Foreskin keratinocyte (primary cell): ENCODE measurements at places on chromosomes 7 and 10.

DNA sequence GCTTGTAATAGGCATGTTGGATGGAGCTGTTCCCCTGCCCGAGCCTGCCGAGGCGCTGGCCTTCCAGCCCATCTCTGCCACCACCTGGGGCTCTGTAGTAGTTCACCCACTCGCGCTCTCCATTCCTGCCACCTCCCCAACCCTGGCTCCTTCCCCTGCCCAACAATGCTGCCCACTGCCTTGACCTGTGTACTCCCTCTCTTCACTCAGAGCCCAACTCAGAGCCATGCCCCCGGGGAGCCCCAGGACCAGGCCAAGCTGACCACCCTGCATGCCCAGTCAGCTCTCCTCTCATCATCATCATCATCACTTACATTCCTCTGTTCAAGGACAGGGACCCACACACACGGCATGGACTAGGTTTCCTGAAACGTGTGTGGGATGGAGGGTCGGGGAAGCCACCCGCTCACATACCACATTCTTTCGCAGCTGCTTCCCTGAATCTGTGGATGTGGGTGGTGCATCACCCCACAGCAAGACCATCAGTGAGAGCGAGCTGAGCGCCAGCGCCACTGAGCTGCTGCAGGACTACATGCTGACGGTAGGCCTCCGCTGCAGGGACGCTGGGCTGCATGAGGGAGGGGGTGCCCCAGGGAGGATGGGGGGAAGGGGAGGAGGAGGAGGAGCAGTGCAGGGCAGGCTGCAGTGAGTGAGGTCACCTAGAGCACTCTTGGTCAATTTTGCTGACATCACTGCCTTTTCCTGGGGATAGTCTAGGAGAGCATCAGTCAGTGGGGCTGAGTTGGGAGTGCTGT, 15.6 kb downstream of the NACAD start:
- DNase-seq = no peak

DNA sequence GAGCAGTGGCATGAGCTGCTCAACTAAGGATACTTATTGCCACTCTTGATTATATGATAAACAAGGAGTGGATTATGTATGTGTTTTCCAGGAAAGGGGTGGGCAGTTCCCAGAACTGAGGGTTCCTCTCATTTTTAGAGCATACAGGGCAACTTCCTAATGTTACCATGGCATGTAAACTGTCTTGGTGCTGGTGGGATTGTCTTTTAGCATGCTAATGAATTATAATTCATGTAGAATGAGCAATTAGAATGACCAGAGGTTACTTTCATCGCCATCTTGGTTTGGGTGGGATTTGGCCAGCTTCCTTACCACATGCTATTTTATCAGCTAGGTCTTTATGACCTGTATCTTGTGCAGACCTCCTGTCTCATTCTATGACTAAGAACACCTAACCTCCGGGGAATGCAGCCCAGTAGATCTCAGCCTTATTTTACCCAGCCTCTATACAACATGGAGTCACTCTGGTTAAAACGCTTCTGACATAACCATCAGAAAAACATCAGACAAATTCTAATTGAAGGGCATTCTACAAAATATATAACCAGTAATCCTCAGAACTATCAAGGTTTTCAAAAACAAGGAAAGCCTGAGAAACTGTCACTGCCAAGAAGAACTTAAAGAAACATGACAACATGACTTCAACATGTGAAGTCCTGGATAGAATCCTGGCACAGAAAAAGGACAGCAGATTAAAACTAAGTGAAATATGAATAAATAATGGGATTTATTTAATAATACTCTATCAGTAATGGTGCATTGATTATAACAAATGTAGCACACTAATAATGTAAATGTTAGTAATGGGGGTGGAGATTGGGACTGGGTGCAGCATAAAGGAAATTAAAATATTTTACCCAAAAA, 365.0 kb downstream of the SEMA3D start:
- DNase-seq = no peak

DNA sequence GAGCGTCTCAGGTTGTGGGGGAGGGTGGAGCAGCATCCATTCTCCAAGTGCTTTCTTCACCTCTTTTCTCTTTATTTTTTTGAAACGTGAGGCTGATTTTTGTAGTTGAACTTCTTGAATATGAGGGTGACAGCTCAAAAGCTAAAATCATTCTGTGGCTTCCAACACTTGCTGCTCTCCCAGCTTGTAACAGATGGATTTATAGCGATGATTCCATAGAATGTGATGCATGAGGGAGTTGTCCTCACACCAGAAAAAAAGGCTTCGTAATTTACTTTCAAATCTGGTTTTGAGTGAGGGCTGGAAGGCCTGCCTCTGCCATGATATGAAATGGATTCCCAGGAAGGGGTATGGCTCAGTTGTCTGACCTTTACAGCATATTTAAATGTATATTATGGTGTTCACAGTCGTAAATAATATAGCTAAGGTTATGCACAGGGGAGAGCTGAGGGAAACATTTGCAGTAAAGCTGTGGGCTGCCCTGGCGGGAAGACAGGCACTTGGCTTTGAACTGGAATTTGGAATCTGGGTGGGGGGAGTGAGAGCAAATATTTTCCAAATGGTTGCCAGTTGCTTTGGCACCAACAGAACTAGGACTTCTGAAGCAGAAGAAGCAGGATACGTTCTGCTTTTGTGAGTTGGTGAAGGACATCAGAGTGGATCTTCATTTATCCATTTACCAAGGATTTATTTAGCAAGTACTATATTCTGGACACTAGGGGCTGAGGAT, 166.7 kb downstream of the SORCS3 start:
- DNase-seq = no peak

DNA sequence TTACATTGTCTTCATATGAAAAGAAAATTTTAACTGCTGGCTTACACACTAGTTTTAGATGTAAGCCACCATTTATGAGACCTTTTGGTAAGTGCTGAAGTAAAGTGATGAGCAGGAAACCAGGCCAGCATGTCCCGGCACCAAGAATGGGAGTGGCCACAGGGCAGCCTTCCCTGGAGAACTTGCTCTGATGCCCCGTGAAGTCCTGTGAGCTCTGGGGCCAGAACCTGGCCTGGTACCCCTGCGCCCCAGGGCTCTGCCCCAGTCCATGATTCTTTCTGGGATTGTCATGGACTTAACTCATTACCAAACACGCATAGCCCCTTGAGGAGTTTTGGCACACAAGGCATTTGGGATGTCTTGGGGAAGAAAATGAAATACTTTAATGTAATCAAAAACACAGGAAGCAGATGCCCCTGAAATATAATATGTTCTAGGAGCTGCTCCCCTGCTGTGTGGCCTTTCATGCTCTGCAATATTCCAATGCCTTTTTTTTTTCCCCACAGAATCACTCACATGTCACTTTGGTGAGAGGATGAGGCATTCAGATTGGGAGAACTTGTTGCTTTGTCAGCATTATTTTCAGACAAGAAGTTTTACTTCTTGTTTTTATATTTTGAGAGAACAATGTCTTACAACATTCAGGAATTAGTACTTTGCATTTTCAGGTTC, 53.1 kb upstream of the CXCL12 start:
- no peak for DNase-seq

DNA sequence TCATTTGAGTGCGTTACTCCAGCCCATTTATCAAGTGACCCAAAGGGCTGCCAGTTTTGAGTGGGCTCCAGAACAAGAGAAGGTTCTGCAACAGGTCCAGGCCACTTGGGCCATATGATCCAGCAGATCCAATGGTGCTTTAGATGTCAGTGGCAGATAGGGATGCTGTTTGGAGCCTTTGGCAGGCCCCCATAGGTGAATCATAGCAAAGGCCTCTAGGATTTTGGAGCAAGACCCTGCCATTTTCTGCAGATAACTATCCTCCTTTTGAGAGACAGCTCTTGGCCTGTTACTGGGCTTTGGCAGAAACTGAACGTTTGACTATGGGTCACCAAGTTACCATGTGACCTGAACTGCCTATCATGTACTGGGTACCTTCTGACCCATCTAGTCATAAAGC, 358.8 kb upstream of the SEMA3C start:
- no peak for DNase-seq

DNA sequence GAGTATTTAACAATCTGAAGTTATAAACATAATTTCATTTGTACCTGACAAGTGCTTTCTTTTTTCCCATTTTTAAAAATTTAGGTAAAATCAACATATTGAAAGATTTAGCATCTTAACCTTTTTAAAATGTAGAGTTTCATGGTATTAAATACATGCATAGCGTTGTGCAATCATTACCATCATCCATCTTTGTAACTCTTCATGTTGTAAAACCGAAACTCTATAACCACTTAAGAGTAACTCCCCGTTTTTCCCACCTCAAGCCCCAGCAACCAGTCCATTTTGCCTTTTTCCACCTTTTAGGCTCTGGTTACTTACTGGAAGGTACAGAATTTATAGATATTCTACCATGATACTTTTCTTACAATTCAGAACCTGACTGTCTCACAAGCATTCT, 892.5 kb downstream of the DNAJB9 start:
- DNase-seq = no peak

DNA sequence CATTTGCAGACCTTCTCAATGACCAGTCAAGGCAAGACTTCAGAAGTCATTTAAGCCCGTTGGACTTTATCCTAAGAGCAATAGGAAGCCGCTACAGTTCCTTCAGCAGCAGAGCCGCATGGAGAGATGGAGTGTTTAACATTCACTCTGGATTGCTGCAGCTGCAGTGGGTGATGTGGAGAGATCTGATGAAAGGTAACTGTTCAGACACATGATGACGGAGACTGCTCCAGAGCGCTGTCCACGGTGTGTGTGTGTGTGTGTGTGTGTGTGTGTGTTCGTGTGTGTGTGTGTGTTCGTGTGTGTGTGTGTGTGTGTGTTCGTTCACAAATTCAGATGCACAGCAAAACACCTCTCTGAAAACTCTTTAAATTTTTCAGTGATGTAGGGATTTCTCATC, 37.0 kb downstream of the SEC61G start:
- no peak for DNase-seq

GRCh38 chr10:33229252-33229948, 105.1 kb downstream of the NRP1 start:
- DNase-seq = no peak

DNA sequence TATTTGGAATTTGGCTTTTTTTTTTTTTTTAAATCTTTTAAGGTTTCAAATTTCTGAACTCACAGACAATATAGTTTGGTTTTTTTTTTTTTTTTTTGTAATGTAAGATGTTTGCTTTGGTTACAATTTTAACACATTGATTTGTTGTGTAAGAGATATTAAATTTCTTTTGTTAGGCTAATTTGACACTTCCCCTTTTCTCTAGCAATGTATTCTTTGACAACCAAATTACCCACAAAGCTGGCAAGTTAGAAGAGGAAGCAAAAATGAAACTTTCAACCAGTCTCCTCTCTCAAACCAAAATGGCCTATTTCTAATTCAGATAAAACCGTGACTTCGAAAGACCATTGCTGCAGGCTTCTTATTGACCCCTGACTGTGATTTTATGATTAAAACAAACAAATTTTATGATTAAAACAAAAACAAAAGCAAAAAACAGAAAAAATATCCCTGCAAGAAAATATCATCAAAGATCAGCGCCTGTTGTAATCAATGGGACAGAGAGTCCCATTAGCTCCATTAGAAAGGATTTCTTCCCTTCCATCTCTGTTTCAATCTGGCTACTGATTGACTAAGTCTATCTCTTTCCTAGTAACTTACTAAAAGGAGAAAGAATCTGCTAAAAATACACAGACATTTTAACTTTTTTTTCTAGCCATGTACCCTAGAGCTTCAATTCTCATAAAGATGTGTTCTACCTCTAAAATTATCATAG, 489.2 kb downstream of the MDFIC start:
- no peak for DNase-seq

- DNase-seq = no peak
These were observed 67.3 kb downstream of the ZNRF2 start for GRCh38 chr7:30351724-30352123.

DNA sequence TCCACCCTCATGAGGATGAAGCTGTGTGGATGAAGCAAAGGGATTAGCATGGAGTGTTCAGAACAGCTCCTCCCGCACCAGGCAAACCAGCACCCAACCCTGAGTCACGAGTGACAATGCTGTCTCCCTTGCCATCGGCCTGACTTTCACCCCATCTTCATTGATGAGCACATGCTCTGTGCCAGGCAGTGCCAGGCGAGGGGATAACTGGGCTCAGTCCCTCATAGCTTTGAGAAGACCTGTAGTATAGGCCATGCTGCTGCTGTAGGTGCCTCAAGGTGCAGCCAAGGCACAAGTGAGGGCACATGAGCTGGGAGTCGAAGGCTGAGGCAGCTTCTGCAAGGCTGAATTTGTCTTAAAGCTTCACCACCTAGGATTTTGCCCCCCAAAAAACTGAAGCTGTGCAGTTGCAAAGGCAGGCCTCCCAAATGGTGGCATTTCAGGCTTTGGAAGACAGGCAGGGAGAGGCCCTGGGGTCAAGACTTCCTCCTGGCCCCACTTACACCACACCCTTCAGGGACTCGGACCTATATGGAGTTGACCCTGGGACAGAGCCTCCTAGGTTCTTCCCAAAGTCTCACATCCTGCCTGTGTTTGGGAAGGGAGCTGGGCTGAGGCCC, 54.2 kb upstream of the GDF10 start:
- DNase-seq = no peak

- peak; percentile 45 for DNase-seq
These were observed 179.8 kb downstream of the IPMK start for GRCh38 chr10:58087896-58088295.

DNA sequence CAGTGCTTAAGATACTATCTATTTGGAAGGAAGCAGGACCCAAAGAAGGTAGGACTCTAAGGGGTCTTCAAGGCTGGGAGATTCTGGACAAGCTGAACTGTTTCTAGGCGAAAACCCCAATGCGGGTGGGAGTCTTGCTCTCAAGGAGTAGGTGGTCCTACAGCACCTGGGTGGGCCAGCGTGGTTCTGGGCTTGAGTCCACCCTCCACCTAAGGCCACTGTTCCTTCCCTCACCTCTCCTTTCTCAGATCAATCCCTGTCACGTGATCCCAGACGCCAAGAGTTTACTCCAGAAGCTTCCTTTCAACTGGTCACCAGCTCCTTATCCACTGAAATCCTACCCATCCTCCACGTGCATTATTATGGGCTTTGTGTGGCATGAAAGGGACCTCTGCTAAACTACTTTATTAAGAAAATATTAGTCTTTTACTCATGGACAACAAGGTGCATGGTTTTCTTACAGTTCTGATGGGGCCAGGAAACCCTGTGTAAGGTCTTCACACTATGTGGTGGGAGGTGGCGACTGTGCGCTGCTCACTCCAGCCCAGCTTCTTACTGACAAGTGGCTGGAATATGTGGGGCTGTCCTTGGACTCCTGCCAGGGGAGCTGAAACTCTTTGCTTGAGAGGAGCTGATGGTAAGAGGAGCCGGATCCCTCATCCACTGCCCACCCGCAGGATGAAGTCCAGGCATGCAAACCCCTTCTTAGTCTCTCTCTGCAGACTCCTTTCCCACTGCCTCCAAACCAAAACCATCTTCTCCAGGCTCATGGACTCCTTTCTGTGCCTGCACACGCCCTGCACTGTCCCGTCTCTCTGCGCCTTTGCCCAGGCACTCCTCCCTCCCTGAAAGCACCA, 1.6 kb downstream of the ZNF746 start:
- peak; percentile 35 for DNase-seq

- DNase-seq = no peak
These were observed 1.3 kb downstream of the SP8 start for GRCh38 chr7:20785157-20786048.

GRCh38 chr10:78627254-78627795, 441.4 kb upstream of the ZMIZ1 start:
- no peak for DNase-seq
